Psoas muscle (tissue), 8 donors: ENCODE measurements at places on chromosomes 11 and 22.

GRCh38 chr11:85680897-85681296 lies 5.1 kb downstream of the CCDC89 start:
- no peak for DNase-seq
- H3K27me3 ChIP-seq: no peaks in the 10 kb centered on the region

GRCh38 chr11:111539426-111540113 lies 950 bp upstream of the LAYN start:
- no peaks in the 10 kb centered on the region for H3K27me3 ChIP-seq
- peaks cover 8% of the 10 kb centered on the region for H3K4me1 ChIP-seq
- peak overlapping the region; percentile 76 for H3K4me3 ChIP-seq
- no peaks in the 10 kb centered on the region for H3K36me3 ChIP-seq

GRCh38 chr11:70312401-70313357 lies 42.2 kb downstream of the PPFIA1 start:
- H3K4me3 ChIP-seq: no peak overlapping the region
- no peak overlapping the region for H3K27ac ChIP-seq
- H3K27me3 ChIP-seq: no peaks in the 10 kb centered on the region
- no peak for DNase-seq
- H3K36me3 ChIP-seq: no peaks in the 10 kb centered on the region

GRCh38 chr11:134646561-134646960 lies 234.5 kb upstream of the B3GAT1 start:
- H3K36me3 ChIP-seq: no peaks in the 10 kb centered on the region
- H3K27ac ChIP-seq: no peak overlapping the region
- H3K27me3 ChIP-seq: no peaks in the 10 kb centered on the region
- H3K4me1 ChIP-seq: no peaks in the 10 kb centered on the region
- H3K4me3 ChIP-seq: no peak overlapping the region
- DNase-seq: no peak

- H3K4me3 ChIP-seq: peak overlapping the region; percentile 74
- no peaks in the 10 kb centered on the region for H3K4me1 ChIP-seq
- H3K27me3 ChIP-seq: no peaks in the 10 kb centered on the region
- H3K36me3 ChIP-seq: no peaks in the 10 kb centered on the region
- DNase-seq: peak; percentile 59
- H3K27ac ChIP-seq: peak overlapping the region; percentile 75
Observed at GRCh38 chr11:57476757-57477506, 16.6 kb downstream of the RTN4RL2 start.

GRCh38 chr11:26442131-26442530 lies 110.2 kb downstream of the ANO3 start:
- no peak overlapping the region for H3K27ac ChIP-seq
- no peaks in the 10 kb centered on the region for H3K27me3 ChIP-seq
- no peak for DNase-seq
- no peak overlapping the region for H3K4me3 ChIP-seq
- H3K4me1 ChIP-seq: no peaks in the 10 kb centered on the region

DNA sequence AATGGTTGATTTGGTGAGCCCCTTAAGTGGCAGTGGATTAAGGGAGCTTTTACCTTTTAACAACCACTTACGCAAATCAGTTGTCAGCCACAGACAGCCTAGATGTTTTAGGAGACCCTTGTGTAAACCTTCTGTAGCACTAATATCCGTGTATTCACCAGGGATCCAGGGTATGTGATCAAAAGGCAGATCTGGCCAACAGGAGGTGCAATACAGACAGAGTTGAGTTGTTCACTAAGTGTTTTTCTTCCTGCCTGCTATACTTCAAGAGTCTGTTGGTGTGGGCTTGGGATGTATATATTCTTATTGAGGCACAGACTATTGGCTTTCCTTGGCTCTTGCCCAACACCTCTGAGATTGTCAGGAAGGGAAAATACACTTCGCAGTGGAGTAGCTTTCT lies 175.1 kb downstream of the FAT3 start:
- no peaks in the 10 kb centered on the region for H3K4me1 ChIP-seq
- H3K36me3 ChIP-seq: no peaks in the 10 kb centered on the region

GRCh38 chr22:40719599-40719998 lies 40.3 kb downstream of the MCHR1 start:
- H3K27ac ChIP-seq: no peak overlapping the region
- H3K36me3 ChIP-seq: no peaks in the 10 kb centered on the region
- peaks cover 11% of the 10 kb centered on the region for H3K27me3 ChIP-seq
- H3K4me3 ChIP-seq: no peak overlapping the region
- peak; percentile 12 for DNase-seq
- H3K4me1 ChIP-seq: peaks cover 3% of the 10 kb centered on the region

DNA sequence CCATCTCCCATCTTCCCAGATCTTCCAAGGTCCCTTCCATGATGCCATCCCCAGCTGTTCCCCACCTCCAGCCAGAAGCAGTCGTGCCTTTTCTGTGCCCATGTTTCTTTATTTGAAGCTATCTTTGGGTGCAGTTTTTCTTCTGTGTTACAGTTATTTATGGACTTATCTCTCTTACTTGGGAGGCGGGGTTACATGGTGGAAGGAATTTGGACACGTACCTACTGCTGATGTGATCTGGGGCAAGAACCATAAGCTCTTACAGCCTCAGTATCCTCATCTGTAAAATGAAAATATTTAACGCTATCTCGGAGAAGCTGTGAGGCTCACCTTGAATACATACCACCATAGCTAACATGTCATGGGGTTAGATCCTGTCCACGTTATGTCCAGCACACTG lies 98.9 kb downstream of the ZBTB16 start:
- peak overlapping the region; percentile 99 for H3K27ac ChIP-seq
- peaks cover 91% of the 10 kb centered on the region for H3K4me1 ChIP-seq
- H3K4me3 ChIP-seq: no peak overlapping the region
- H3K27me3 ChIP-seq: no peaks in the 10 kb centered on the region

DNA sequence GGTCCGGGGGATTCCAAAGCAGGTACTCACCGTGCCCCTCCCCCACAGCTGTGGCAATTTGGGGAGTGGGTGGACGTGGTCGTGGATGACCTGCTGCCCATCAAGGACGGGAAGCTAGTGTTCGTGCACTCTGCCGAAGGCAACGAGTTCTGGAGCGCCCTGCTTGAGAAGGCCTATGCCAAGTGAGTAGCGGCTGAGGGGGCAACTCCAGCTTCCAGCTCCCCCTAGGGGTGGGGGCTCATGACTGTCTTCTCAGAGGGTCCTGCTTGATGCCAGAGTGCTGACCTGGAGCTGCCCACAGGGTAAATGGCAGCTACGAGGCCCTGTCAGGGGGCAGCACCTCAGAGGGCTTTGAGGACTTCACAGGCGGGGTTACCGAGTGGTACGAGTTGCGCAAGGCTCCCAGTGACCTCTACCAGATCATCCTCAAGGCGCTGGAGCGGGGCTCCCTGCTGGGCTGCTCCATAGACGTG lies 4.2 kb downstream of the CAPN1 start:
- no peak overlapping the region for H3K27ac ChIP-seq
- H3K4me3 ChIP-seq: no peak overlapping the region
- H3K4me1 ChIP-seq: no peaks in the 10 kb centered on the region
- H3K27me3 ChIP-seq: no peaks in the 10 kb centered on the region
- peaks cover 77% of the 10 kb centered on the region for H3K36me3 ChIP-seq

DNA sequence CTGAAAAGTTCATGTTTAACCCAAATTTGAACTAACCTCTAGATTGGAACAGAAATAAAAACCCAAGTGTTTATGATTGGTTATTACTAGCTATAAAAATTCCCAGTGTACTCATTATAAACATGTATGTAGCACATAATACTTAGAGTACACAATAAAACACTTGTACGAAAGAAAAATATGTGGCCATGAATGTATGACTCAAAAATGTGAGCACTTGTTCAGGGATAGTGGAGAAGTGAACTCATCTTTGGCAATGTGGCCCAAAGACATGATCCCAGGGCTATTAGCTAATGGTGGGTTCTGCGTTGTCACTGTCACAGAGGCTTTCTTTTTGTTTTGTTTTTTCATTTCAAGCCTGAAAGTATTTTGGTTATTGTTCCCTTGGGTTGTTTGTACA lies 72.0 kb downstream of the PPFIBP2 start:
- no peak overlapping the region for H3K4me3 ChIP-seq
- no peaks in the 10 kb centered on the region for H3K36me3 ChIP-seq
- no peak overlapping the region for H3K27ac ChIP-seq

GRCh38 chr11:104609311-104610085 lies 288.8 kb downstream of the CASP12 start:
- H3K27me3 ChIP-seq: no peaks in the 10 kb centered on the region
- H3K4me1 ChIP-seq: peaks cover 5% of the 10 kb centered on the region
- H3K27ac ChIP-seq: no peak overlapping the region

DNA sequence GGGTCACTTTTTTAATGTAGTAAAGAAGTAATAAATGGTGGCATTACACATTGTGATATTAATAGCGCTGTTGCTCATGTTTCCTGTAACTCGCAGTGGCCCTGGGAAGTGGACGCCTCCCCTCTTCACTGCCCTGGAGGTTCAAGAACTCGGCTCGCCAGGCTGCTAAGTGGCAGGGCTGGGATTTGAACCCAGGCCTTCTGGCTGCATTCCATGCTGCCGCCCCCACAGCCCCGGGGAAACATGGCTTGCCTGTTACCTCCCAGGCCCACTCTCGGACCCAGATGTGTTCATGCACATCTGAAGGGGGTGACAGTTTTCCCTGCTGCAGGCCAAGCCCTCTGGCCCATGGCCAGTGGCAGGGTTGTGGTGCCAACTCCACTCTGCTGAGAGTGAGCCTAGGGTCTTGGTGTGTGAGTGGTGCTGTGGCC lies 25.0 kb upstream of the MGAT3 start:
- H3K4me3 ChIP-seq: no peak overlapping the region
- H3K36me3 ChIP-seq: no peaks in the 10 kb centered on the region
- peak overlapping the region; percentile 85 for H3K27ac ChIP-seq
- H3K27me3 ChIP-seq: no peaks in the 10 kb centered on the region
- peak; percentile 82 for DNase-seq

DNA sequence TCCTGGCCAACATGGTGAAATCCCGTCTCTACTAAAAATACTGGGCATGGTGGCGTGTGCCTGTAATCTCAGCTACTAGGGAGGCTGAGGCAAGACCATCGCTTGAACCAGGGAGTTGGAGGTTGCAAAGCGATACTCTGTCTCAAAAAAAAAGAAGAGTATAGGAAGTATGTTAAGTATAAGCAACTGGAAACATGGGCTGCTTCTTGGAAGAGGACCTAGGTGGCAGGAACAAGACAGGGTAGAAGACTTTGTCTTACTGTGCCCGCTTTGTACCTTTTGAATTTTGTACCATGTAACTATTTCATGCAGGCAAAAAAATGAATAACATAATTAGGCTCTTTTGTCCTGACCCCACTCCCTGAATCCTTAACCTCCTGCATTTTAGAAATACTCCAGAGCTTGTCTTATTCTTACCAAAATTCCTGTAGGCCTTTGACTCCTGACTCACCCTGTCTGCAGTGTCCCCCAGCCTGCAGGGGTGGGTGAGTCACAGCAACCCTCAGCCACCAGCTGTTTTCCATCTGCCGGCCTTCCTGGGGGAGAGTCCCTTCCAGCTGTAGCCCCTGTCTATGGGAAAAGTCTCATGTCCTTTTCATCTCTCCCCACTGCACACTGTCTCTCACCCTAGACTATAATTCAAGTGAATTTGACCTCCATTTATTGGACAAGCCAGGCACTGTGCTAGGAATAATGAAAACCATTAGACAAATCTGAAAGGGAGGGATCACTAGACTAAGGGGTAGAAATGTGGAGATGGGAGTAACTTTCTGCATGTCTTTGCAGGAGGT lies 41.8 kb downstream of the TXN2 start:
- H3K36me3 ChIP-seq: no peaks in the 10 kb centered on the region
- no peaks in the 10 kb centered on the region for H3K4me1 ChIP-seq
- peak; percentile 51 for DNase-seq
- H3K27ac ChIP-seq: peak overlapping the region; percentile 9
- no peaks in the 10 kb centered on the region for H3K27me3 ChIP-seq
- no peak overlapping the region for H3K4me3 ChIP-seq

- H3K4me1 ChIP-seq: peaks cover 33% of the 10 kb centered on the region
- H3K36me3 ChIP-seq: no peaks in the 10 kb centered on the region
Observed at GRCh38 chr11:1309498-1310317, at the start of gene TOLLIP. Gene TOLLIP, minus strand, starts transcription at chr11:1309632. Its CDS starts 134 bp downstream, at chr11:1309498.

DNA sequence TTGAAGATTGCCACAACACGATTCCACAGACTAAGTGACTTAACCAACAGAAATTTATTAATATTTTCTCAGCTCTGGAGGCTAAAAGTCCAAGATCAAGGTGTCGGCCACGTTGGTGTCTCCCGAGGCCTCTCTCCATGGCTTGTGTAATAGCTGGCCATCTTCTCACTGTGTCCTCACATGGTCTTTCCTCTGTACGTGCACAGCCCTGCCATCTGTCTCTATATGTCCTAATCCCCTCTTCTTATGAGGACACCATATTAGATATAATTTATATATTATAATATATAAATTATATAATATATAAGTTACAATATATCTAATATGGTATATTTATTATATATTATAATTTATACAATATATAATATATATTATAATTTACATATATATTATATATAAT lies 25.1 kb upstream of the SCGB1A1 start:
- H3K4me1 ChIP-seq: peaks cover 11% of the 10 kb centered on the region
- H3K4me3 ChIP-seq: no peak overlapping the region
- no peaks in the 10 kb centered on the region for H3K27me3 ChIP-seq

DNA sequence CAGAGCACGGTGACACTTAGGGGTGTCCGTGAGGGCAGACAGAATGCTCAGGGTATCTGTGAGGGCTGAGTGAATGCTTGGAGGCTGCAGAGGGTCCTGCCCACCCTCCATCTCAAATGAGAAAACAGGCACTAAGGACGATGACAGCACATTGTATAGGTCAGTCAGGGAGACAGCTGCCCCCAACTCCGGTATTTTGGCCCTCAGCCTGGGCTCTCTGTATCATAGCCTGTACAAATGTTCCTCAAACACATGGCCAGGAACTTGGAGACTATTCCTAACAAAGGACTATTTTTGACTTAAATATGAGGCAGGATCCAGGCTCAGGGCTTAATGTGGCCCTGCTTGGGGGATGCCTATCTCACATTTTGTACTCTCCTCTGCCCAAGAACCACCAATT lies 145.4 kb downstream of the OPCML start:
- H3K27me3 ChIP-seq: no peaks in the 10 kb centered on the region
- no peak overlapping the region for H3K4me3 ChIP-seq
- H3K36me3 ChIP-seq: no peaks in the 10 kb centered on the region
- H3K4me1 ChIP-seq: no peaks in the 10 kb centered on the region
- DNase-seq: no peak

GRCh38 chr11:11583801-11584529 lies 37.8 kb downstream of the GALNT18 start:
- H3K27me3 ChIP-seq: no peaks in the 10 kb centered on the region
- no peak overlapping the region for H3K4me3 ChIP-seq
- H3K4me1 ChIP-seq: peaks cover 18% of the 10 kb centered on the region
- H3K27ac ChIP-seq: no peak overlapping the region

DNA sequence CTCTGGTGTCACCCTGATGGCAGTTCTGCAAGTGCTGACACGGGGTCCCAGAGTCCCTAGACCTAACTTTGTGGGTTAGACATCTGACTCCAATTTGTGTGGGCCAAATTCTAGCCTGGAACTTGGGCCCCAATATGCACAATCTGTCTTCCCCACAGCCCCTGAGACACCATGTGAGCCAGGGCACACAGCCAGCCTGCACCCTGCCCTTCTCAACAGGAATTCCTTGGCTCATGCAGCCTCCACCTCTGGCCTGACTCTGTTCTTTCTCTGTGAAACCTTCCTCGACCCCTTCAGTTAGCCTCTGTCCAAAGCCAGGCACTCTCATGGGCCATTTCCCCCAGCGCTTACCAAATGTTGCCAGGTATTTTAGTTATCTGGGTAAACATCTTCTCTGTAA lies 59.1 kb upstream of the POU2AF1 start:
- no peaks in the 10 kb centered on the region for H3K27me3 ChIP-seq
- no peak overlapping the region for H3K4me3 ChIP-seq
- no peaks in the 10 kb centered on the region for H3K36me3 ChIP-seq
- DNase-seq: no peak
- no peak overlapping the region for H3K27ac ChIP-seq
